ENCODE measurements at places on chromosomes 13 and 19. TPM values are rescaled to one million over a fixed set of nuclear protein-coding genes. Genes with fewer than 3 reads are reported as not detected.

The PROSER3 gene
- 19.6 TPM for total RNA-seq

The ZNF433 gene
- 5.5 TPM for total RNA-seq

The ZNF555 gene
- 9.5 TPM for total RNA-seq

- no peaks in the 10 kb centered on the region for H3K4me1 ChIP-seq
- H3K36me3 ChIP-seq, result no peaks in the 10 kb centered on the region
- no peak overlapping the region for H3K27ac ChIP-seq
- no peaks in the 10 kb centered on the region for H3K27me3 ChIP-seq
Observed at GRCh38 chr13:40428354-40428753, 238.1 kb downstream of the FOXO1 start.

DNA sequence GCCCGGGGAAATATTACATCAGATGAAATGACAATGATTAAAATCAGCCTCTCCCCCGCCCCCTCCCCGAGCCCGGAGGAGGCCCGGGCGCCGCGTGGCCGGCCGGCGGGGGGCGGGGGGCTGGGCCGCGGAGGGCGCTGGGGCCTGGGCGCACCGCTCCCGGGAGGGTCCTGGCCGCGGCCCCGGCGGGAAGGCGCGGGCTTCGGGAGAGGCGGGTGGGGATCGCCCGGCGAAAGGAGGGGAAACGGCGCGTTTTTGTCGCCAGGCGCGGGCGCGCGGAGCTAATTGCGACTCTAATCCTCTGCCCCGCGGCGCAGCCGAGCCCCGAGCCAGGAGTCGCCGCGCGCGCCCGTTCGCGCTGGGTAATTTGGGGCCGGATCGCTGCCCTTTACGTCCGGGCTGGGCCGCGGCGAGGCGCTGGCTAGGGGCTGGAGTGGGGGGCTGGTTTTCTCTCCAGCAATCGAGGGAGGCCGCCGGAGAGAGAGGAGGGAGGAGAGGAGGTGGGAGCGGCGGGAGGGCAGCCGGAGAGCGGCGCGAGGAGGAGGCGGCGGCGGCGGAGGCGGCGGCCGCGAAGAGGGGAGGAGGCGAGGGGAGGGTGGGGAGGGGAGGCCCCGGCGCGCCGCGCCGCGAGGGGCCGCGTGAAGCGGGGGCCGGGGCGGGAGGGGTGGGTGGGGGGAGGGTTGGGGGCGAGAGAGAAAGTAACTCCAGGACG lies at the start of gene KCTD15:
KCTD15 (plus strand) TSS at position 707 of the 712 bp plus-strand sequence. CDS start 3,585 bp downstream, outside the sequence.
- H3K4me3 ChIP-seq, result peak within 1 kb of the TSS; percentile 59
- no peaks in the 10 kb centered on the region for H3K36me3 ChIP-seq
- H3K27me3 ChIP-seq, result no peaks in the 10 kb centered on the region
- peak within 1 kb of the TSS; percentile 63 for H3K27ac ChIP-seq
- no peaks in the 10 kb centered on the region for H3K4me1 ChIP-seq
- DNase-seq, result peak; percentile 84

All from aorta (tissue), 5 donors.